ENCODE measurements at places on chromosomes 11 and 22.

DNA sequence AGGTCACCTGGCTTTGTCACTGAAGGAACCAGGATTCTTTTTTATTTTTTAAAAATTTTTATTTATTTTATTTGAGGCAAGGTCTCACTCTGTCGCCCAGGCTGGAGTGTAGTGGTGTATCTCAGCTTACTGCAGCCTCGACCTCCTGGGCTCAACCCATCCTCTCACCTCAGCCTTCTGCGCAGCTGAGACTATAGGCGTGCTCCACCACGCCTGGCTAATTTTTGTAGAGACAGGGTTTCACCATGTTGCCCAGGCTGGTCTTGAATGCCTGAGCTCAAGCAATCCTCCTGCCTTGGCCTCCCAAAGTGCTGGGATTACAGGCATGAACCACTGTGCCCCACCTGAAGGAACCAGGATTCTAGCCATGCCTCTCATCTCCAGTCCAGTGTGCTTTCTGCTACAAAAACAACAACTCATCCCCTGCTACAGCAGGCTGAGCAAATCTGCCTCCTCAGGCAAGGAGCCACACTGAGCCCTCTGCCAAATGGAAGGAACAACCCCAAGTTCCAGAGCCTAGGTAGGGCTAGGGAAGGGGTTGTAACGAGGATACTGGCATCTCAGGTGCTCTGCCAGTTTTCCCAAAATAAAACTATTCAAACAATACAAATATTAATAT is 2.6 kb upstream of the PEX26 start:
- DNase-seq, result no peak

DNA sequence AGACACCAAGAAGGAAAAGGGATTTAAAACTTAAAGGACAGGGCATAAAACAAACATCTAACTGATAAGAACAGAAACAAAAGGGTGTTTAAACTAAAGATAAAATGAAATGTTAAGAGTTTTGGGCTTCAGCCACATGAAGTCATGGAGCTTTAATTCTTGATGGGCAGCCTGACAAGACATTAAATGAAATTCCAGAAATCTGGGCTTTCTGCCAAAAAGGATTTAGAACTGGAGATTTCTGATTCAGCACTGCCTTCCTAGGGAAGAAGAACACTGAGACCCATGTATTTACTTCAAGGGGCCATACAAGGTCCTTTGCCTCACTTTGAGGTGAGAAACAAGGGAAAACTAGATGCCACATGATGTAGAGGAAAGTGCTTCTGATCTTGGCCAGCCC is 355.9 kb upstream of the RAG2 start:
- DNase-seq, result no peak

GRCh38 chr22:40027191-40028097 is 32.7 kb downstream of the FAM83F start:
- DNase-seq, result no peak

GRCh38 chr11:93715797-93716396 is 25.4 kb downstream of the TAF1D start:
- DNase-seq, result no peak

DNA sequence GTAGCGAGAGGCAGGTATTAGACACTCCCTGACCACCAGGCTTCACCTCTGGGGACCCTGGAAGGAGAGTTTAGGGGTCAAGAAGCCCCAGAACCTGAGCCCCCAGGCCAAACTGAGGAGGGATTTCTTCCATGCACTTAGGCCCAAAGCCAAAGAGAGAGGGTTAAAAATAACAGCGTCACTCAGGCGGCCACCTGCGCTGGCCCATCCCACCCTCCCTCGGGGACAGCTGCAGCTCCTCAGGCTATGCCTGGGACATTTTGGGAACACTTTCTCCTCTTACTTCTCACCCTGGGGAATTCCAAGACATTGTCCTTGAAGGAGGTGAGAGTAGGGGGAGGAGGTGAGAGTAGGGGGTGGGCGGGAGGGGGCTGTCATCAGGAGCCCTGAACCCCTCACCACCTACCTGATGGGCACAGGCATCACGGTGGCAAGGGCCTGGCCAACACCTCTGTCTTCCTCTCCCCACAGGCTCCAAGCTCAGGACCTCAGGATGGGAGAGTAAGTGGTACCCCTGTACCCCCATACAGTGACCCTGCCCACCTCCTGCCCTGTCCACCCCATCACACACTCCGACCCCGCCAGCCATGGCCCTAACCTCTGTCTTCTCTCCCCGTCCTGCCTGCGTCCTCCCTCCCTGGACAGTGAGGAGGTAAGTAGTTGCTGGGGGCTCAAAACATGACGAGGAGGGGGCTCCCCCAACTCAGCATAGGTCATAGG is 583 bp downstream of the TNNI2 start:
- no peak for DNase-seq

DNA sequence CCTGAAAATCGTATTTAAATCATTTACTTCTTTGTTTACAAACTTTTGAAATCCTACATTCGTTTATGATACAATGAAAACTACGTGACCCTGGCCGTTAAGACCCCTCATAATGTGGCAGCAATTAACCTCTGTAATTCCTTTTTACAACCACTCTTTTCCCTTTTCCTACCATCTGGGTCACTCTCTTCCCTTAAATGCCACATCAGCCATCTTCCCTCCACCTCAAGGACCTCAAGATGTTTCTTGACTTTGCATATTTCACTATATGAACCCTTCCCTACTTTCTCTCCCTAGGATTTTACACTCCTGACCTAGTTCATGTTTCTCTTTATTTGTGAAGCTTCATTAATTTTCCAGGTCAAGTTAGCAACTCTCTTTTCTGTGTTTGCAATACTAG is 26.8 kb downstream of the OR2AG2 start:
- no peak for DNase-seq

DNA sequence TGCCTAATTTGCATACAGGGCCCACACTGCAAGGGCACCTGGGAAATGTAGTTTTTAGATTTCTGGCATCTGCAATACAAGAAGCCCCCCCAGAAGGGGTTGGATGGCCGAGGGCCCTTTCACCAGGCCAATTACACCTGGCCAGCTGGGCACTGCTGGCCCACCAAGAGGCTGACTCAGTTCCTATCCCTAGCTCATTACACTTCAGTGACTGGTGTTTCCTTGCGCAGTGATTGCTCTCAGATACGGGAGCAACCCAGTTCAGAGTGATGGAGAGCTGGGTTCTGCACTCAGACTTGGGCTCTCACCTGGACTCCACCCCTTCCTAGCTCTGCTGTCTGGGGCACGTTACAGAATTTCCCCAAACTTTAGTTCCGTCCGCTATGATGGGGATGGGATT is 81.1 kb upstream of the SHANK2 start:
- no peak for DNase-seq

GRCh38 chr22:43154887-43155536 is 3.7 kb downstream of the TSPO start:
- no peak for DNase-seq

- DNase-seq, result peak; percentile 86
Observed at GRCh38 chr11:62542750-62543567, 3.6 kb downstream of the AHNAK start.

- DNase-seq, result no peak
Observed at GRCh38 chr11:34792814-34793258, 123.3 kb downstream of the APIP start.

DNA sequence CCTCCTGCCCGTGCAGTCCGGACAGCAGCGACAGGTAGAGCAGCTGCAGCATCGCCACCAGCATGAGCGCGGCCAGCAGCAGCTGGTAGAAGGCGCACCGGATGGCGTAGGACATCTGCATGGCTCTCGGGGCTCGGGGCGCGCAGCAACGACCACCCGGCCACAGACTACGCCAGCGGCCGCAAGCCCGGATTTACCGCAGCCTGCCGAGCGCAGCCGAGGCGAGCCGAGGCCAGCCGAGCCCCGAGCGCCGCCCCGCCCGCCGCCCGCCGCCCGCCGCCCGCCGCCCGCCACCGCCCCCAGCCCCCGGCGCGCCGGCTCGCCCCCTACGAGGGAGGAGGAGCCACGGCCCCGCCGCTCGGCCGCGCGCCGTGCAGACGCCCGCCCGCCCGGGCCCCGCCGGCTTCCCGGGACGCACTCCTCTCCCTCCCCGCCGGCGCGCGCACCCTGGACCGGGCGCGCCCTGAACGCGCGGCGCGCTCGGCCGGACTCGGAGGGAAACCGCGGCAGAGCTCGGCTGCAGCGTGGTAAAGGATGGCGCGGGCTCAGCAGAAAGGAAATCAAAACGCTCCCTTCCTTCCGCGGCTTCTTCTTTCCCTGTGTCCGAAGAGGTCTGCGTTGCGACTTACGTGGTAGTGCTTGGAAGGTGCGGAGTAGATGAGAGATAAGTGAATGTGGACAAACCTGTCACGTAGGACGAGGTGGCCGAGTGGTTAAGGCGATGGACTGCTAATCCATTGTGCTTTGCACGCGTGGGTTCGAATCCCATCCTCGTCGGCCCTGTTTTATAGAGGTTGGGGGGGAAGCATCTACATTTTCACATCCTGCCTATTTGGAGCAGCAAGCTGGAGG is at the start of gene B4GAT1:
Gene B4GAT1, minus strand, starts transcription at position 205 of the 852 bp plus-strand sequence. Its CDS starts 84 bp downstream, at position 121.
- peak; percentile 84 for DNase-seq

- no peak for DNase-seq
Observed at GRCh38 chr11:33067294-33067693, 27.9 kb downstream of the TCP11L1 start.

DNA sequence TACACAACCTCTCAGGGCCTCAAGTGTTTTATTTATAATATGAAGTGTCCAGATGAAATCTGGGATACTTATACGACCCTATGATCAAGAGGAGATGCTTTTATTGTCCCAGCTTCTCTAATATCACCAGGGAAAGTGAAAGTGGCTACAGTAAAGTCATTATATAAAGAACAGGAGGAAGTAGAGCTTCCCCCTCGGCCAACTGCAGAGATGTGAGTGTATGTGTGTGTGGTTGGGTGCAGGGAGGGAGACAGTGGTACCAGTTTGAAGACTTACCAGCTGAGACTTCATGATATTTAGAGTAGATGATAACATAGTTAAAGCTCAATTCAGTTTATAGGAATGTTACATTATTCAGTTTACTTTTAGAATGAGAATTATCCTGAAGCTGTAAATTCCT is 373.6 kb upstream of the DDI1 start:
- no peak for DNase-seq

GRCh38 chr11:109547356-109548027 is 125.5 kb downstream of the C11orf87 start:
- no peak for DNase-seq

DNA sequence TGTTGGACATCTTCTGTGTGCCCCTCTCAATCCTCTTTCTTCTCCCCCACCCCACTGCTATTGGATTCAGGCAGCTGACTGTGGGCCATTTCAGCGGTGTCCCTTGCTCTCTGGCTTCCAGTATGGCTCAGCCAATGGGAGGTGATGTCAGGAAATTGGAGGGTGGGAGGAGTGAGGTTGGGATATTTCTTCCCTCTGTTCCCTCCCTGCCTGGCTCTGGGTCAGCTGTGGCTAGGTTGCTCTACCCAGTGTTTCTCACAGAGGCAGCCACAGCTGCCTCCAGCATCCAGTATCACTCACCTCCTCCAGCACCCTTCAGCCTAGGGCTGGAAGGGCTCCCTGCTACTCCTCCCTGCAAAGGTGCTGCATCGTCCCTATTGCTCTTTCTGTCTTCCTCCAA is 423.5 kb downstream of the MIAT start:
- DNase-seq, result no peak

DNA sequence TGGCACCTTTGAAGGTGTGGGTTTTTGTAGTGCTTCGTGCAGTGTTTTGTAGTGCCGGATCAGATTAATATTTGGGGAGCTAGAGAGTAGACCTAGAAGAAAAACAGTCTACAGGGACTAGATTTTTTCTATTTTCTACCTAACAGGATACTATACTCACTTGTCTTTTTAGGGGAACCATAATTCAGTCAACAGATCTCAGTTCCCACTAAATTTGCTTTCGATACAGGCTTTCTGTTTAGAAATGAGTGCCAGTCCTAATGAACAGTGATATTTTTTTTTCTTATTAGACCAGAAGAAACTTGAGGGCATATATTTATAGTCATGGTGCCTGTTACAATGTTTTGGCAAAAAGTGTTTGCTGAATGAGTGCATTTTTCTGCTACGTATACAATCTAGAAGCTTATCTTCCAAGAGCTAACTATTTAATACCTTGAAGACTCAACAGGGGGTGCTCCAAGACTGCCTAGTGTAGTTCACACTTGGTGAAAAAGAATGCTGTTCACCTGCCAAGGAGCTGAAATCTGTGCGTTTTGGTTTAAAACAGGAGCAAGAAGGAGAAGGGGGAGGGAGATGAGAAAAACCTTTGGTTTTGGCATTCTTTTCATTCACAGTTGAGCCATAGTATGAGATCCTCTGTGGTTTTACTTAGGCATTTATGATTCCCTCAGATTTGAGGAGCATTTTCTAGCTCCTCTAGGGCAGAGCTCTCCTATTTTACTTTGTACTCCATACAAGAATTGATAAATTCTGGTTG is 44.9 kb upstream of the VSTM5 start:
- DNase-seq, result no peak

DNA sequence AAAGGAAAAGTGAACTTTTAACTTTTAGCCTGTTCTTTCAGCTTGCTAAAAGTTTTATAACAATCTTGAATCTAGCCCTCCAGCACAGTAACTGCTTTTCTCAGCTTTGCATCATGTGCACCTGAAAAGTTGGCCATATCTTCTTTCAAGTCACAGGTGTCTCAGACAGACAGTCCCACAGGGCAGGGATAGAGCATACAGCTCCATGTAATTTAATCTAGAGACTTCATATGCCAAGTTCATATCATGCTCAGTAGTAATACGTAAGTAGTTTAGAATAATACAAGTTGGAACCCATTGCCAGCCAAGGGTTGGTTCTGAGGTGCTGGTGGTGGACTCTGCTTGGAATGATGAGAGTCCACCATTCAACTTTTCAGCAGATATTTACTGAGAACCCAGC is 68.6 kb downstream of the PKNOX2 start:
- DNase-seq, result no peak

GRCh38 chr11:16194566-16194965 is 161.8 kb downstream of the SOX6 start:
- no peak for DNase-seq

GRCh38 chr22:44439356-44440223 is 58.4 kb downstream of the RTL6 start:
- no peak for DNase-seq

GRCh38 chr11:8720868-8721608 is 38.4 kb downstream of the RPL27A start:
- no peak for DNase-seq

DNA sequence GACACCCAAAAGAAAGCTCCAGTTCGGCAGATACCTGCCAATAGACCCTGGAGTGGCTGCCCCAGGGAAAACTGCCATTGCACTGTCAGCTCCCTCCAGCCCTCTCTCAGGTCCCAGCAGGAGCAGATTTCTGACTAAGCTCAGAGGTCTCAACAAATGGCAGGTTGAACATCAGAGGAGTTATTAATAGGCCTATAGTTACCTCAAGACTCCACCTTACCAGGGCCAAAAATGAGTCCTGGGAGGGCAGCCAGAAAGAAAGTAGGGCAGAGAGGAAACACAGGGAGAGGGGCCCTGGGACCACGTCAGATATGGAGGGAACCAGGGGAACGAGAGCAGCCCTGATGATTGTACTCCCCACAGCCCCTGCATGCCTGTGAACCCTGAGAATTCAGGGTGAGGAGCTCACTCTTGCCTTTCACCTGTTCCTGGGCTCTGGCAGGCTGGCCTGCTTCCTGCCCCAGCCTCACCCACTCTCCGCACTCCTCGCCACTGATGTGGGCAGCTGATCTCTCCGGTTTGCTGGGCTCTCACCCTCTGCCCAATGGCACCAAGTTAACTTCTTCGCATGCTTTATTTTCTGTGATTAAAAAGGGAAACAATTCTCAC is 4.3 kb upstream of the RGL4 start:
- no peak for DNase-seq
